ENCODE measurements at places on chromosomes 13 and 19.

DNA sequence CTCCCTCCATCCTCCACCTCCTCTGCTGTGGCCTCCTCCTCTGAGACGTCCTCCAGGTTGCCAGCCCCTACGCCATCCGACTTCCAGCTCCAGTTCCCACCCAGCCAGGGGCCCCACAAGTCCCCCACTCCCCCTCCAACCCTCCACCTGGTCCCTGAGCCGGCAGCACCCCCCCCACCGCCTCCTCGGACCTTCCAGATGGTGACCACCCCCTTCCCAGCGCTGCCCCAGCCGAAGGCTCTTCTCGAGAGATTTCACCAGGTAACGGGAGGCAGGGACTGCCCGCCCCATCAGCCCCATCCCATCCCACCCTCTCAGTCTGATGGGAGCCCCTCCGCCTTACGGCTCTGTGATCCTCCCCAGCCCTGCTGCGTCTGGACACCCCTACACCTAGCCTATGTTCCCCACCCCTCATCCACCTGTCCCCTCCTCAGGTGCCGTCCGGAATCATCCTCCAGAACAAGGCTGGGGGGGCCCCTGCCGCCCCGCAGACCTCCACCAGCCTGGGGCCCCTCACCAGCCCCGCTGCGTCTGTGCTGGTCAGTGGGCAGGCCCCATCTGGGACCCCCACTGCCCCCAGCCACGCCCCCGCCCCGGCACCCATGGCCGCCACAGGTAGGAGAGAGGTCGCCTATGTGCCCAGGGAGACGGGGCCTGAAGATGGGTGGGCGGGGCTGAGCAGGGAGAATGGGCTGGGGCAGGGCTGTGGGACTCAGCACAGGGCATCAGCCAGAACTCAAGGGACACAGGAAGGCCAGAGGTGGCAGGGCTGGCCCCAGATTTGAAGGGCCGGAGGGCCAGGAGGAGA is 18.6 kb upstream of the EHD2 start:
- no peak overlapping the region for H3K4me3 ChIP-seq
- H3K27ac ChIP-seq = no peak overlapping the region
- no peaks in the 10 kb centered on the region for H3K27me3 ChIP-seq
- H3K36me3 ChIP-seq = peaks cover 44% of the 10 kb centered on the region
- no peak for DNase-seq
- H3K4me1 ChIP-seq = peaks cover 2% of the 10 kb centered on the region

GRCh38 chr19:47418692-47419029 is 666 bp downstream of the MEIS3 start:
- H3K4me1 ChIP-seq = peaks cover 32% of the 10 kb centered on the region
- H3K27ac ChIP-seq = no peak overlapping the region
- H3K4me3 ChIP-seq = no peak overlapping the region

DNA sequence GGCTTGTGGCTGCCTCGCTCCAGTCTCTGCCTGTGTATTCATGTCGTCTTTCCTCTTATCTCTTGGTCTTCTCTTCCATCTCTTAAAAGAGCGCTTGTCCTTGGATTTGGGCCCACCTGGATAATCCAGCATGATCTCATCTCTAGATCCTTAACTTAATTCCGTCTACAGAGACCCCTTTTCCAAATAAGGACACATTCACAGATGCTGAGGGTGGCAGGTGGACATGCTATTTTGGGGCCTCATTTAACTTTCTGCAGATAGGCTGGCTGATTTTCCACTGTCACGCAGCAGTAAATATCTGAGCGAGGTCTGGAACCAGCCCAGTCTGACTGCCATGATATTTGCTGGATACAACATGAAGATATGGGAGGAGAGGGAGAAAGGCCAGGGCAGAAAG is 41.5 kb upstream of the TSHZ3 start:
- peaks cover 5% of the 10 kb centered on the region for H3K27me3 ChIP-seq
- DNase-seq = no peak
- no peaks in the 10 kb centered on the region for H3K4me1 ChIP-seq
- no peak overlapping the region for H3K27ac ChIP-seq
- no peak overlapping the region for H3K4me3 ChIP-seq

DNA sequence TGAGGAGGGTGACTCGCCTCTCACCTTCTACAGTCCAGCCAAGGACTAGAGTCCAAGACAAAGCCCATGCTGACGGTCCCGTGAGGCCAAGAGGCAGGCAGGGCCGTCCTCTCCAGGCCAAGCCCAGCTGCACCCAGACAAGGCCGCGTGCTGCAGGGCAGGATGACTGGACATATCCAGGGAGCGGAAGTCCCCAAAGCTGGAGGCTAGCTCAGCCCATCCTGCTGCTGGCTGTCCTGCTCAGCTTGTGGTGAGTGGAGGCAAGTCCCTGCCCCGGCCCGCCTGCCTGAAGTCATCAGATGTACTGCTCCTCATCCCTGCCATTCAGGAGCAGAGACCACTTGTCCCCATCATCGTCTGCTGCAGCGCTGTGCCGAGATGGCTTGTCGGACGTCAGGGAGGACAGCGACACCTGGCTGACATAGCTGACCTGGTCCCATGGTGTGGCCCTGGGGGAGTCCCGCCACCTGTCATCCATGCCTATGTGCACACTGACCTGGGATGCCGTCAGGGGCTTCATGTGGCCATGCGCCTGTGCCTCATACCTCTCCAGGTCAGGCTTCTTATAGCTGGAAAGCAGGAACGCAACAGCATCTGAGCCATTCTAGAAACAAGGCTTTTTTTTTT is 72.8 kb downstream of the CCDC70 start:
- no peaks in the 10 kb centered on the region for H3K27me3 ChIP-seq
- no peaks in the 10 kb centered on the region for H3K4me1 ChIP-seq
- no peak overlapping the region for H3K4me3 ChIP-seq
- peak; percentile 20 for DNase-seq
- no peak overlapping the region for H3K27ac ChIP-seq
- H3K36me3 ChIP-seq = no peaks in the 10 kb centered on the region

- peak overlapping the region; percentile 58 for H3K4me3 ChIP-seq
- H3K27me3 ChIP-seq = no peaks in the 10 kb centered on the region
- no peak for DNase-seq
- H3K4me1 ChIP-seq = peaks cover 43% of the 10 kb centered on the region
- no peaks in the 10 kb centered on the region for H3K36me3 ChIP-seq
Measured at GRCh38 chr13:22162889-22163288, 492.0 kb downstream of the FGF9 start.

- H3K36me3 ChIP-seq = peaks cover 84% of the 10 kb centered on the region
- no peak overlapping the region for H3K4me3 ChIP-seq
- H3K4me1 ChIP-seq = peaks cover 18% of the 10 kb centered on the region
Measured at GRCh38 chr19:3963458-3964255, 7.2 kb downstream of the DAPK3 start.

DNA sequence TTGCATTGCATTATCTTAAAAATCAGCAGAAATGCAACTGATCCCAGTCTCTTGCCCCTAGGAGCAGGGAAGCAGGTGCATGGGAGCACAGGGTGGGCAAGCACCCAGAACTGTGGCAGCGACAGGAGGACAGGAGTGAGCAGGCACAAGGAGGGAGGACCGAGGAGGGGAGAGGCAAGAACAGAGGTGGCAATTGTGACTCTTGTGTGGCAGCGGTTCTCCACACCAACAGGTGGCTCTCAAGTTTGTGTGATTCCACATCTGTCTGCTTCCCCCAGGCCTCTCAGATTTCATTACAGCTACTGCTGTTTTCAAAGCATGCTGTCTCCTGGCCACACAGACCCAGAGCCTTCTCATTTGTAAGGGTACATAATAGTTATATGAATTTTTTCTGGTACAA is 108.5 kb downstream of the STK24 start:
- H3K27me3 ChIP-seq = no peaks in the 10 kb centered on the region
- peaks cover 90% of the 10 kb centered on the region for H3K36me3 ChIP-seq
- H3K4me3 ChIP-seq = no peak overlapping the region

DNA sequence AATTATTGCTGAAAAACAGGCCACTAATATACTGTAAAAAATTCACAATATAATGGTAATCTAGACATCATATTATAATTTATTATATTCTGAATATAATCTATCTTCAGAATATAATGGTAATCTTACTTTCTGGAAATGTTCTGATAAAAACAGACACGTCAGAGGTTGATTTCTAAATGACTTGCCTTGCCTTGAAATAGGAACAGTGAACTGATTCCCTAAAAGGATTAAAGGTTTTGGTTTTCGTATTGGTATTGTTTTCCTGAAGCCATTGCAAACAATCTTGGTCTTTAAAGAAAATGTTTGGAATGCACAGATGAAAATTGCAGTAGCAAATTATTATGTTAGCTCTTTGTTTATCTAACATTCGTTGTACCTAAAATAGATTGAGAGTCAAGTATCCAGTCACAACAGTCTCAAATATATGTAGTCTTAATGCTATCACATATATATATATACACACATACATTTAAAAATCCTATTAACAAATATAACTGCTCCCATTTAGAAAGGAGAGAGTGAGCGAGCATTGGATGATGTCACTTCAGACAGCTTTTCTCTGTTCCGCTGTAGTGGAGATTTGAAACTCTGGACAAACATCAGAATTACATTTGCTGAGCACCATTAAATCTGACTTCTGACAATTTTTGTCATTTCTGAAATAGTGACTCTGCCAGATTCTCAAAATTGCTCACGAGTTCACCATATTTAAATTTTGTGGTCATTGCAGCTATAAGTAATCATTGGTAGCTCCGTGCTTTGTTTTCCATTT is 1.7 kb downstream of the ITM2B start:
- peak overlapping the region; percentile 93 for H3K4me3 ChIP-seq
- H3K27me3 ChIP-seq = no peaks in the 10 kb centered on the region
- H3K27ac ChIP-seq = peak overlapping the region; percentile 97
- peaks cover 35% of the 10 kb centered on the region for H3K36me3 ChIP-seq

GRCh38 chr13:46577696-46578589 is 25.0 kb downstream of the LRCH1 start:
- H3K4me1 ChIP-seq = peaks cover 74% of the 10 kb centered on the region
- no peak overlapping the region for H3K4me3 ChIP-seq
- peaks cover 7% of the 10 kb centered on the region for H3K36me3 ChIP-seq
- no peak for DNase-seq

GRCh38 chr13:72383646-72384045 is 343.8 kb downstream of the MZT1 start:
- no peak for DNase-seq
- H3K4me3 ChIP-seq = no peak overlapping the region
- no peaks in the 10 kb centered on the region for H3K36me3 ChIP-seq
- H3K27ac ChIP-seq = no peak overlapping the region
- no peaks in the 10 kb centered on the region for H3K27me3 ChIP-seq
- no peaks in the 10 kb centered on the region for H3K4me1 ChIP-seq

- no peak overlapping the region for H3K4me3 ChIP-seq
- DNase-seq = no peak
- peaks cover 4% of the 10 kb centered on the region for H3K4me1 ChIP-seq
- H3K27me3 ChIP-seq = peaks cover 27% of the 10 kb centered on the region
- no peak overlapping the region for H3K27ac ChIP-seq
Measured at GRCh38 chr13:23630349-23631093, 60.3 kb downstream of the TNFRSF19 start.

DNA sequence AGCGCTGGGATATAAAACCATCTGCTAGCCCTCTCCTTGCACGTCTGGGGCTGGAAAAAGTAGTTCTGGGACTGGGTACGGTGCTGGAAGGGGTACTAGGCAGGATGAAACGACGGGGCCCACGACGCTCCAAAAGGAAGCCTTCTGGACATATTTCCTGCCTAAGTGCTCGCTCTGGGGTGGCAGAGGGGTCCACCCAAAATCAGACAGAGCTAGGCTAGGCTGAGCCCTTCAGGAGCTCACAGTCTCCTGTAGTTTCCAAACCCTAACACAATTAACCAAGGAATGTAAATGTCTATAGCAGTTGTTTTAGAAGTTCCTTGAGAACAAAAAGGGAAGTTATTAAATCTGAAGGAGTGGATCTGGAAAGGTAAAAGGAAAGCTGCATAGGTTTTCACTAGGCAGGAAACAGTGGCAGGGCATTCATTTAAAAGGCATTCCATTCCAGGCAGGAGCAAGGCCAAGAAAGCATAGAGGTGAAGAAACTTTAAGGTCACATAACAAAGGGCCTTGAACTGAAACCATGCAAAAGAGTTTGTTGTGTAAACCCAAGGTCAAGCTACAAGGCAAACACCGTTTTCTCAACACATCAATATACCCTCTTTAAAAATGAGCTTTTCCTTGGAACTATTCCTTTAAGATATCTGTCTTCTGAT is 634 bp upstream of the DIAPH3 start:
- peaks cover 32% of the 10 kb centered on the region for H3K36me3 ChIP-seq
- peaks cover 35% of the 10 kb centered on the region for H3K4me1 ChIP-seq
- peaks cover 4% of the 10 kb centered on the region for H3K27me3 ChIP-seq
- peak overlapping the region; percentile 96 for H3K27ac ChIP-seq
- peak overlapping the region; percentile 94 for H3K4me3 ChIP-seq
- no peak for DNase-seq

DNA sequence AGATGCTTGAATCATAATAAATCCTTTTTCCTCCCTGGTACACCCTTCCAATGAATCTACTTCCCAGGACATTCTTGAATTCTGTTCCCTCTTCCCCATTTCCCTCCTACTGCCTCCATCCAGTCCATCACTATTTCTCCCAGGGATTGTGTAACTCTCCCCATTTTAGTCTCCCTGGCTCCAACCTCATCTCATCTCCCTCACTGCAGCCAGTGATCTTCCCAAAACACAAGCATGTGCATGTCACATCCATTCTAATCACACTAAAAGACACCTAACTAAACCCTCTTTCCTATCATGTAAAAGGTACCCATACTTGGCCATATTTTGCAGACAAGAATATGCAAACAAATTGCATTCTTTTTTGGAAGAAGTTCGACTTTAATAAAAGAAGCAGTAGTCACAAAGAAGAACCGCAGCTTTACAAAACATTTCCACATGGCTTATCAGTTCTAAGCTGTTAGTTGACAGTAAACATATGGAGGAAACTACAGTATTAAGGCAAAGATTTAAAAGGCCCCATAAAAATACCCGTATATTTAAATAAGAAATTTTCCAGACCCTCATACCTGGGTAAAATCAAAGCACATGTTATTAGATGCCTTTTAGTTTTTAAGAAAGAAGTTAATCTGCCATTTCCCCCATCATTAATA is 111.0 kb downstream of the KCTD12 start:
- H3K36me3 ChIP-seq = no peaks in the 10 kb centered on the region
- no peak overlapping the region for H3K4me3 ChIP-seq
- H3K27me3 ChIP-seq = peaks cover 2% of the 10 kb centered on the region
- H3K4me1 ChIP-seq = no peaks in the 10 kb centered on the region
- DNase-seq = no peak
- no peak overlapping the region for H3K27ac ChIP-seq

DNA sequence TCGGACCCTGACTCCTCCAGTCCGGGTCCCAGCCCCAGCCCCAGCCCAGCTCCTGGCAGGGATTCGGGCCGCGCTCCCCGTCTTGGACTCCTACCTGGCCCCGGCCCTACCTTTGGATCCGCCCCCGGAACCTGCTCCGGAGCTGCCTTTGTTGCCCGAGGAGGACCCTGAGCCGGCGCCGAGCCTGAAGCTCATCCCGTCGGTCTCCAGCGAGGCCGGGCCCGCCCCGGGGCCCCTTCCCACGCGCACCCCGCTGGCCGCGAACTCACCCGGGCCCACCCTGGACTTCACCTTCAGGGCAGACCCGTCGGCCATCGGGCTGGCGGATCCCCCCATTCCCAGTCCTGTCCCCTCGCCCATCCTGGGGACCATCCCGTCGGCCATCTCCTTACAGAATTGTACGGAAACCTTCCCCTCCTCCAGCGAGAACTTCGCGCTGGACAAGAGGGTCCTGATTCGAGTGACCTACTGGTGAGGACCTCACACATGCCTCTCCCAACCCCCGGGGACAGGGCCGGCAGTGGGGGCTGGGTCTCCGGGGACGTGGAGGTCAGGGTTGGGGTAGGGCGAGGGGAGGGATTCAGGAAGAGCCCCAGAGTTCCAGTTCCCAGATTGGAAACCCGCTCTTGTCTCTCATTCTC is 732 bp downstream of the SELENOV start:
- DNase-seq = peak; percentile 45
- peak overlapping the region; percentile 62 for H3K4me3 ChIP-seq
- peaks cover 16% of the 10 kb centered on the region for H3K4me1 ChIP-seq
- H3K27me3 ChIP-seq = peaks cover 61% of the 10 kb centered on the region

GRCh38 chr13:68107667-68108066 is 877.5 kb upstream of the PCDH9 start:
- no peak overlapping the region for H3K4me3 ChIP-seq
- no peak for DNase-seq
- no peak overlapping the region for H3K27ac ChIP-seq
- H3K36me3 ChIP-seq = no peaks in the 10 kb centered on the region
- no peaks in the 10 kb centered on the region for H3K4me1 ChIP-seq

Measured in activated T-cell treated with anti-CD3 and anti-CD28 coated beads, Interleukin-2, amount 50 U/mL, for 24 hours (primary cell).